ENCODE measurements at places on chromosomes 5 and 9. TPM values are rescaled to one million over a fixed set of nuclear protein-coding genes. Genes with fewer than 3 reads are reported as not detected.

The HACD4 gene
- total RNA-seq: 2.9 TPM

The PCDHA6 gene
- total RNA-seq: 3.6 TPM

The WDR38 gene
- total RNA-seq: 0.31 TPM

The FGF1 gene
- total RNA-seq: 2.1 TPM

The PRDM9 gene
- total RNA-seq: not detected

The FCHO2 gene
- total RNA-seq: 48.1 TPM

The CNTRL gene
- 17.7 TPM for total RNA-seq

The PALM2AKAP2 gene
- 10.6 TPM for total RNA-seq

The ADCY2 gene
- total RNA-seq: 2.2 TPM

DNA sequence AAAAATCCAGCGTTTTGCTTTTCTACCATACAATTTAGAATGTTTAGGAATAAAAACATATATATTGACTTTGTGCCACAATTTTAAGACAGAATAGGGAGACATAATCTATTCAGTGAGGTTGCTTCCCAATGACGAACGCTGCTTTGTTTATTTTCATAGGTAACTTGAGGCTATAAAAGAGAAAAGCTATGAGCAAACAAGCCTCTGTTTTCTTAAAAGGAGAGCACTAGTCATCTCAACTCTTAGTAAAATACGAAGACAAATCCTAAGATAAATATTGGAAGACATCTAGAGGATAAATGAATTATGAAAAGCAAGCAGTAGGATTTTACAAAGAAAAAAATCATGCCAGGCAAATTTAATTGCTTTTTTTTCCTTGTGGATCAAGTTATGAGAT lies 363.6 kb downstream of the ANXA1 start:
- H3K36me3 ChIP-seq: no peaks in the 10 kb centered on the region
- no peaks in the 10 kb centered on the region for H3K27me3 ChIP-seq
- DNase-seq: no peak
- H3K4me1 ChIP-seq: no peaks in the 10 kb centered on the region

- H3K27me3 ChIP-seq: peaks cover 24% of the 10 kb centered on the region
- DNase-seq: peak; percentile 54
- H3K36me3 ChIP-seq: no peaks in the 10 kb centered on the region
These were observed 8.7 kb downstream of the SNCB start for GRCh38 chr5:176621661-176622079.

- no peaks in the 10 kb centered on the region for H3K36me3 ChIP-seq
- peak overlapping the region; percentile 2 for H3K4me3 ChIP-seq
These were observed 90.4 kb downstream of the ZNF608 start for GRCh38 chr5:124655921-124656511.

- DNase-seq: no peak
- H3K36me3 ChIP-seq: no peaks in the 10 kb centered on the region
- H3K4me1 ChIP-seq: no peaks in the 10 kb centered on the region
These were observed 753.9 kb upstream of the PTPRD start for GRCh38 chr9:11366585-11367129.

- H3K27me3 ChIP-seq: no peaks in the 10 kb centered on the region
- no peak overlapping the region for H3K4me3 ChIP-seq
- DNase-seq: peak; percentile 92
- H3K27ac ChIP-seq: no peak overlapping the region
These were observed 2.4 kb upstream of the VAV2 start for GRCh38 chr9:133994353-133995011.

DNA sequence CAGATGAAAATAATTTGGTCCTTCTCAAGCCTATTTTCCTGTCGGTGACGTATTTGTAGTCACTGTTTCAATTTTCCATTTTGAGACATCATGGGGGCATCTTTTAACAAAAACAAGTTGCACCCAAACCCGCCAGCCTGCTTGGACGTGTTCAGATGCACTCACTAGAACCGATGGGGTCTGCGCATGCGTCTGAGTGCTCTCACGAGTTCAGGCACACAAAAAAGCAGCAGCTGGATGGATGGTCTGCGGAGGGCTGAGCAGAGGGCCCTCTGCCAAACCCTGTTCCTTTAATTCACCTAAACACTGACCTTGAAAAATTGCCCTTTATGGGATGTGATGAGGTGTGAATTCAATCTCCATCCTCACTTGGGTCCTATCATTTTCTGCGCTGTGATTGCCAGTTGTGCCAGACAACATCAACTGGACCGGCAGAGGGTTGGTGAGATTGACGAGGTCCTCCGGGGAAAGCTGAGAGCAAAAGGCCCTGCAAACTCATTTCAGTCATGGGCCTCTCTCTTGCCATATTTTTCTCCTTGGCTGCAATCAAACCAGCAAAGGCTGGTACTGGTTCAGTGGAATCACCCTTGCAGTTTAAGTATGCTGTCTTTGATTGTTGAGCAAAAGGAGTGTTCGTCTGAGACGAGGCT lies 251.9 kb downstream of the NFIB start:
- no peaks in the 10 kb centered on the region for H3K36me3 ChIP-seq
- no peak for DNase-seq
- no peak overlapping the region for H3K27ac ChIP-seq
- H3K4me1 ChIP-seq: no peaks in the 10 kb centered on the region
- H3K27me3 ChIP-seq: no peaks in the 10 kb centered on the region
- H3K4me3 ChIP-seq: no peak overlapping the region

GRCh38 chr5:124651663-124652513 lies 94.6 kb downstream of the ZNF608 start:
- peak; percentile 68 for DNase-seq
- peak overlapping the region; percentile 68 for H3K4me3 ChIP-seq
- peaks cover 36% of the 10 kb centered on the region for H3K4me1 ChIP-seq
- H3K27ac ChIP-seq: peak overlapping the region; percentile 95

DNA sequence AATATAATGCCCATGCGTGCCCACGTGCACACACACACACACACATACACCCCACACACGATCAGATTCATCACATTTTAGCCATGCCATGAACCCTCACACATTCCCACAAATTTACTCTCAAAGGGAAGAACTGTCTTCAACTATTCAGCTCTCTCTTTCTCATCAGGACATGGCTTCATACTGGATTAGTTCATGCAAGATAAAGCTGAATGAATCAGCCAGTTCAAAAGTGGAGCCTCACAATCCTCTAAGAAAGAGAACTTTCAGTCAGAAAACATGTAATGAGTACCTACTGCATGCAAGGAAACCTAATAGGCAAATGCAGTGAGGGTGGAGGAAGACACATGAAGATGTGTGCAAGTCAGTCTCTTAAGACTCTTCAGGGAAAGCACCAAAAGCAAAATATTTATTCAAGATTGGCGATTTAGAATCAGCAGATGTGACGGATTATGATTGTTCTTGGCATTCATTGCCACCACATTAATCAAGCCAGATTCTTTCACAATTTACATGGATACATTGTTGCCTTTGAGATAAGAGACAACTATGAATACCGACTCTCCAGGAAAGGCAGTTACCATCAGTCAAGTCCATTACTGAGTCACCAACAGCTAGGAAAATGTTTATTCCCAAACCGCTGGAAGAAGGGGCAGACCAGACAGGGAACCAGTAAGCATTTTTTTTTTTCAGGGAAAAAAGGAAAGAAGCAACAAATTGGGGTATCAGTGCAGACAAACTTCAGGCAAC lies 30.3 kb upstream of the PUM3 start:
- H3K27me3 ChIP-seq: no peaks in the 10 kb centered on the region
- no peak overlapping the region for H3K27ac ChIP-seq
- no peak overlapping the region for H3K4me3 ChIP-seq
- H3K4me1 ChIP-seq: no peaks in the 10 kb centered on the region
- no peaks in the 10 kb centered on the region for H3K36me3 ChIP-seq

GRCh38 chr9:118170032-118170955 lies 466.1 kb downstream of the TLR4 start:
- no peak overlapping the region for H3K27ac ChIP-seq
- peak; percentile 79 for DNase-seq
- H3K4me1 ChIP-seq: no peaks in the 10 kb centered on the region
- no peak overlapping the region for H3K4me3 ChIP-seq
- H3K27me3 ChIP-seq: no peaks in the 10 kb centered on the region

GRCh38 chr9:137478962-137479861 lies 20.1 kb upstream of the NSMF start:
- no peak overlapping the region for H3K27ac ChIP-seq
- H3K27me3 ChIP-seq: no peaks in the 10 kb centered on the region
- H3K4me3 ChIP-seq: no peak overlapping the region
- DNase-seq: peak; percentile 64

DNA sequence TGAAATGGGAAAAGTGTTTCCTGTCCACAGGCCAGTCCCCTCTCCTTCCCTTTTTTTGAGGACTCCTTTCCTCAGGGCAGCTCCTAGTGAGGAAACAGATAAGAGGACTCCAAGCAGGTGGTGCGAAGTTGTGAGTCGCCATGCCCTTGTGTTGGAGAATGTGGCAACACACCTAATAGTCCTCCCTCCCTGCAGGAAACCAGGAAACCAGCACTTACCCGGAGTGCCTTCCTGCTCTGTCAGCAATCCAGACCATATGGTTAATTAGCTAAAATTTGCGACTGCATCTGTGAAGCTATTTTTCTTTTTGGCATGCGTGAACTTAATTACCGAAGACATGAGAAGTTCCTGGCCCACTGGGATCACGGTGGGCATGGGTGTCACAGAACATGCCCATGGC lies 69.9 kb downstream of the TRIM32 start:
- no peaks in the 10 kb centered on the region for H3K36me3 ChIP-seq
- DNase-seq: no peak
- H3K27ac ChIP-seq: no peak overlapping the region
- no peaks in the 10 kb centered on the region for H3K27me3 ChIP-seq
- H3K4me3 ChIP-seq: no peak overlapping the region

DNA sequence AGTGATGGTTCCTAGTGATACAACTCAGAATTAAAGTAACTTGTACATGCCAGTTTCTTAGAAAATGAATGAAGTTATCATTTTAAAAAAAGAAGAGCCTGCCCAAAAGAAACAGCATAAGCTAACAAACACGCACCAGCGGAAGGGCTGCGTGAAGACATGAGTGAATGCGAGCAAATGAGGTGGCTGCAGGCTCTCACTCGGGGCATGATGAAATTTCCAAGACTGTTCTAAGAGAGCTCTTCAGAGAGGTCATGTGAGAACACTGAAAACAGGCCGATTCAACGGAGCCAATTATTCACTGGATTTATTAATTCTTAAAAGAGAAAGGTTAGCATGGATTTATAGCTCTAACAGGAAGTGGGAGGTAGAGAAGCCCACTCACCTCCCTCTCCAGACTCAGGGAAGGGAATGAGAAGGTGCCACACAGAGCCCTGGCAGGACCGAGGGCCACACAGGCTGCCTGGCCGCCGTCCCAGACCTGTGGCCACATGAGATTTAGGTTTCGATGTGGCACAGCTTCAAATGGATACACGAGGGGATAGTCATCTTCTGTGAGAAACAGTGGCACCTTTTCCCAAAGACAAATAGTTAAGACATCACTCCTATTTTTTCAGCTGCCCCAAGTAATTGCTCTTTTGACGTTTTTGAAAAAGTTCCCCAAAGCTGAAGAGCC lies 55.5 kb downstream of the HABP4 start:
- no peak overlapping the region for H3K27ac ChIP-seq
- H3K4me3 ChIP-seq: no peak overlapping the region
- peaks cover 4% of the 10 kb centered on the region for H3K36me3 ChIP-seq

DNA sequence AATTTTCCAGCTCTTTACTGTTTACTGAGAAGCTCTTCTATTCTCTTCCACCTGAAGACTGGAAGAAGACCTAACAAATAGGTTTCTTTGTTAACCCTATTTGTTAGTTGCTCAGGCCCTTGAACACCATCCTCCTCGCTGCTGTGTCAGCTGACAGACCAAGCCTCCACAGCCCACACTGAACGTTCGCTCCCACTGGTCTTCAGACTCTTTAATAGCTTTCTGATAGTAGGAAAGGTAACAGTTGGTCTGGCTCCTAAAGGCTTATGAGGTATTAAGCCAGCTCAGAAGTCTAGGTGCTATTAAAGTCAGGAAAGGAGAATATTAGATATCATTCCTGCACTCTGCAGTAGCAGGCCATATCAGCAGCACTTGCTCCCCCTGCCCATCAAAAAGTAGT lies 23.3 kb upstream of the F2R start:
- H3K36me3 ChIP-seq: no peaks in the 10 kb centered on the region
- no peak overlapping the region for H3K27ac ChIP-seq
- no peak overlapping the region for H3K4me3 ChIP-seq
- DNase-seq: no peak
- peaks cover 10% of the 10 kb centered on the region for H3K4me1 ChIP-seq
- H3K27me3 ChIP-seq: no peaks in the 10 kb centered on the region

DNA sequence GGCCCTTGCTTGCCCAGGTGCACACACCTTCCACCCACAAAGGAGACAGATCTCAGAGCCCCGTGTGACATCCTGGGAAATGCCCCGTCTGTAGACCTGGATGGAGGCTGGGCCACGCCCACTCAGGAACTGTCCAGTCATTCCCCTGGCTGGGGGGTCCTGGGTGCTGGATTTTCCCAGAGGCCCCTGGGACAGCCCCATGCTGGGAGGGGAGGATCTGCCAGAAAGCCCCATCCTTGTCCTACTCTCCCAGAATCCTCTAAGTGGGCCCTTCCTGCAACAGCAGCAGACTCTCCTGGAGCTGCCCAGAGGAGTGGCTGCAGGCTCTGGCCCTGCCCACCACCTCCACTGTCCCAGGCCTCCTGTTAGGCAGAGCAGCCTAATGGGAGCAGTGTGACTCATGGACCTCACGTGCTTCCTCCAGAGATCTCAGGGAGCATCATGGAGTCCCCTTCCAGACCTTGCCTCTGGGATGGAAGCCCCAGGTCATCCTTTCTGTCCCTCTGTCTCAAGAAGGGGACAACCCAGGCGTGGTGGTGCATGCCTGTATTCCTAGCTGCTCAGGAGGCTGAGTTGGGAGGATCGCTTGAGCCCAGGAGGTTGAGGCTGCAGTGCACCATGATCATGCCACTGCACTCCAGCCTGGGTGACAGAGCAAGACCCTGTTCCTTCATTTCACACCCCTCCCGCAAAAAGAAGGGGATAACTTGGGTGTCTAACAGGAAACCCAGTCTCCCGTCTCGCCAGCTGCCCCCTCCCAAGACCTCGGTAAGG lies 51.7 kb downstream of the JADE2 start:
- H3K36me3 ChIP-seq: no peaks in the 10 kb centered on the region
- no peak for DNase-seq
- H3K4me3 ChIP-seq: no peak overlapping the region
- H3K27ac ChIP-seq: no peak overlapping the region
- no peaks in the 10 kb centered on the region for H3K27me3 ChIP-seq
- H3K4me1 ChIP-seq: no peaks in the 10 kb centered on the region
